GM04503 (cell line): ENCODE measurements at places on chromosomes 6 and 20.

GRCh38 chr6:114272582-114272981, 70.2 kb downstream of the HS3ST5 start:
- DNase-seq: no peak

DNA sequence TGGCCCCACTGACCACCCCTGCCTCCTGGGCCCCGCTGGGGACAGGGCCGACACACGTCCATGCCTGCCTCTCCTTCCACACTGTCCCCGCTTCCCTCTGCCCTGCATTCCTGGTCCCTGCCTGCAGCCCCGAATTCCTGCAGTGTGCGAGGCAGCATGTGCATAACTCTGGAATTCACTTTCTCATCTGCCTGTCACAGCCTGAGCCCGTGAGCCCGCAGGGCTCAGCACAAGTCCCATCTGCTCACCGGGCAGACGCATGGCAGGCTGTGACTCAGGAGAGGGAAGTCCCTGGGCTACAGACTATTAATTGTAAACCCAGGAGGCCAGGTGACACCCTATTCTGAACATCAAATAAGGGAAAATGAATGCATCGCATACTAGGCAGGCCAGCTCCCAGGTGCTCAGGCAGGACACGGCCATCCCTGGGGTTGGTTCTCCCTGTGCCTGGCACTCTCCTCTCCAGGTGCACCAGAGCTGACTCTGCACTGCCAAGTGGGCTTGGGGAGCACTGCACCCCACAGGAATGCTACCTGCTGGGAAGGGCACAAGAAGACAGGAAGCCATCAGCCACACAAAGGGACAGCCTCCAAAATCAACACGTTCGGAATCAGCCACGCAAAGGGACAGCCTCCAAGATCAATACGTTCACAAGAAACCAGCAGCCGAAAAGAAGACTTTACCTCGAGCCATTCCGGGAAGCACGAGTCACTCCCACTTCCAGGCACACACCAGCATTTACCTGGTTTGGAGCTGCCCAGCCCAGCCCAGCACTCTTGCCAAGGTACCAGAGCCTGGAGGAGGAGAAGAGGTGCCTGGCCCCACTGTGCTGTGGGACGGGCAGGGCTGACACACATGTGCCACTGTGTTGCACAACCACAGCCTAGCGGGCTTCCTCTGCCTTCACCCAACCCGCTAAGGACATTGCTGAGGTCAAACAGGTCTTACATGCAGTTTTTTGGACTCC, 65.9 kb downstream of the DLL1 start:
- DNase-seq: no peak

GRCh38 chr6:3361312-3362037, 95.4 kb downstream of the SLC22A23 start:
- no peak for DNase-seq

DNA sequence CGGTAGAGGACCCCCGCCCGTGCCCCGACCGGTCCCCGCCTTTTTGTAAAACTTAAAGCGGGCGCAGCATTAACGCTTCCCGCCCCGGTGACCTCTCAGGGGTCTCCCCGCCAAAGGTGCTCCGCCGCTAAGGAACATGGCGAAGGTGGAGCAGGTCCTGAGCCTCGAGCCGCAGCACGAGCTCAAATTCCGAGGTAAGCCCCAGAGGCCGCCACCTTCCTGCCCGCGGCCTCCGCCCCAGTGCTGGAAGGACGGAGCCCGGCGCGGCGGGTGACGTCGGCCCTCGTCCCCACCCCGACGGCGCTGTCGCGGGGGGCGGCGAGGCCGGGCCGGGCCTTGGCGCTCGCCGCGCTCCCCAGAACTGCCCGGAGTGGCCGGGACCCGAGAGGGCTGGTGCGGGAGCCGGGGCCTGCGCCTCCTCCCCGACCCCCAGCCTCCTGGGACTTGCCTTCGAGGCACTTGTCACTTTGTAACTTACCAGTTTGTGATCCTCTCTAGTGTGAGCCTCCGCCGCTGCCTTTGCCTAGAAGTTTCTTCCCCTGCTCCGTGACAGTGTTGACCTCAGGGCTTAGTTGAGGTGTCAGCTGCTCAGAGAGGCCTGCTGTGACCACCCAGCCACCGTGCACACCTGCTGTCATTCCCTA, 417 bp downstream of the VAPB start:
- DNase-seq: no peak

GRCh38 chr6:153032255-153032882, 29.9 kb upstream of the MTRF1L start:
- no peak for DNase-seq

DNA sequence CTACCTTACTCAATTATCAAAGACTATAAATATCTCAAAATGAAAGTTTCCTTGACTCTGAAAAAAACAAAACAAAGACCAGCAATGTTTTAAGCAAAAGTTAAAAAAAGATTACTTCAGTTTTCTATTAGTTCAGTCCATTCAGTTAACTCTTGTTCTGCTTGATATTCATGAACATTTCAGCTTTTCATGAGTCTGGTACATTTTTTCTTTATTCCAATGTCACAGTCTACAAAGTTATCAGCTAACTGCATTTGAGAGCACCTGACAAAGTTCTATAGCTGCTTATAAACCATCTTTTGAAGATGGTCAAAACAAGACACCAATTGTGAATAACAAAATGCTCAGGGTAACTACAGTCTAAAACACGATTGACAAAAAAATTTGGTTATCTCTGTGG, 156.1 kb upstream of the NOX3 start:
- DNase-seq: no peak
